ENCODE measurements at places on chromosomes 1 and 21. TPM values are rescaled to one million over a fixed set of nuclear protein-coding genes. Genes with fewer than 3 reads are reported as not detected.

The KIF17 gene
- 0.36 TPM for total RNA-seq

The REN gene
- total RNA-seq: not detected

The LRRC53 gene
- not detected for total RNA-seq

The BACH1 gene
- 189 TPM for total RNA-seq

DNA sequence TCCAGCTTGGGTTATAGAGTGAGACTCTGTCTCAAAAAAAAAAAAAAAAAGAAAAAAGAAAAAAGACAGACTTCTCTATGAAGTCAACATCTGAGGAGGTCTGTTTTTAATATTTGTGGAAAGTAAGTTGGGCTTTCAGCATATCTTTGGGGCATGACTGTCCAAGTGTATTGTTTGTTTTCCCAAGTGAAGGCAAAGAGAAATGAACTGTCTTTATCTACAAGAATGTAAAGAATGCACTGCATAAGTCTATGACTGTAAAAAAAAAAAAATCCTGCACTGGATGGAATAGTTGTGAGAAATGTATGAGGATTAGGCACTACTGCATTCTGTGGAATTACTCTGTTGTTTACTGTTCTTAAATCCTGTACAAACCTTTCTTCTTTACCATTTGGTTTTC is 45.6 kb upstream of the TMEM61 start:
- no peaks in the 10 kb centered on the region for H3K27me3 ChIP-seq
- no peaks in the 10 kb centered on the region for H3K36me3 ChIP-seq
- no peak overlapping the region for H3K4me3 ChIP-seq
- DNase-seq: peak; percentile 81
- peak overlapping the region; percentile 73 for H3K27ac ChIP-seq

DNA sequence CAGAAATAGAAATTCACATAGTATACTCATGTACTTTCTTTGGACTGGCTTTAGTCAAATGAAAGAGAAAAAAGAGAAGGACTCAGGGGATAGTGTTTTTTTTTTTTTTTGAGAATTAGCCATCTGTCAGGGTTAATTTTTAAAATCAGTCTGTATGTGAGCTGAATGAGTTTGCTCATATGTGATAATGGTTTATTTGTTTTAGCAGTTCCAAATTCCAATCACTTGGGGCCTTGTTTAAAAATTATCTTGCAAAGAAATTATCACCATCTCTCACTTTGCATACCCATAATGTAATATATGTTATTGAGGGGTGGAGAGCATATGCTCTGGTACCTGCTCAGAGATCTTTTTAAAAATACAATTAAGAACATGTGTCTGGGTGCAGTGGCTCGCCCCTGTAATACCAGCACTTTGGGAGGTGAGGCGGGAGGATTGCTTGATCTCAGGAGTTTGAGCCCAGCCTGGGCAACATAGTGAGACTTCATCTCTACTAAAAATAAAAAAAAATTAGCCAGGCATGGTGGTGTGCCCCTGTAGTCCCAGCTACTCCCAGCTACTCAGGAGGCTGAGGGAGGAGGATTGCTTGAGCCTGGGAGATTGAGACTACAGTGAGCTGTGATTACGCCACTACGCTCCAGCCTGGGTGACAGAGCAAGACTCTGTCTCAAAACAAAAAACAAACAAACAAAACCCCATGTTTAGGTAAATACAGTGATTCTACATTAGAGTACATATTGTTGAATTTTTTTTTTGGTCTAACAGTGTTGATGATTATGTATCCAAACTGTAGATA is 19.7 kb downstream of the GNAI3 start:
- no peak overlapping the region for H3K27ac ChIP-seq
- H3K36me3 ChIP-seq: no peaks in the 10 kb centered on the region
- DNase-seq: no peak
- no peaks in the 10 kb centered on the region for H3K27me3 ChIP-seq

- no peak overlapping the region for H3K4me3 ChIP-seq
- no peaks in the 10 kb centered on the region for H3K4me1 ChIP-seq
- H3K27me3 ChIP-seq: no peaks in the 10 kb centered on the region
- no peaks in the 10 kb centered on the region for H3K36me3 ChIP-seq
Observed at GRCh38 chr1:177872308-177872900, 97.5 kb downstream of the SEC16B start.

DNA sequence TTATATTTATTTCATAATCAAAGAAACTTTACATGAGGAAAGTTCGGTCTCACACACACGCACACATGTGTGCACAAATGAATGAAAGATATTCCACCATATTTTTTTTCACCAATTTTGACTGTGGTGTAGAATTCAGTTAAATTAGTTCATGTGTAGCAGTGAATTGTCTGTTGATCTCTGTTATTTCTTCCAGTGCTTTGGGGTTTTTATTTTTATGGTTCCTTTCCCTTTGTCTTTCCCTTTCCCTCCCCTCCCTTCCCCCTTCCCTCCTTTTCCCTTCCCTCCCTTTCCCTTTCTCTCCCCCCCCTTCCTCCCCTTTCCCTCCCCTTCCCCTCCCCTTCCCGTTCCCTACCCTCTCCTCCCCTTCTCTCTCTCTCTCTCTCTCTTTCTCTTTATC is 8.9 kb downstream of the RYR2 start:
- H3K27ac ChIP-seq: no peak overlapping the region
- no peak for DNase-seq
- no peaks in the 10 kb centered on the region for H3K36me3 ChIP-seq
- no peak overlapping the region for H3K4me3 ChIP-seq
- H3K4me1 ChIP-seq: no peaks in the 10 kb centered on the region

- no peaks in the 10 kb centered on the region for H3K27me3 ChIP-seq
- no peaks in the 10 kb centered on the region for H3K36me3 ChIP-seq
- H3K27ac ChIP-seq: peak overlapping the region; percentile 66
- H3K4me1 ChIP-seq: peaks cover 27% of the 10 kb centered on the region
- H3K4me3 ChIP-seq: no peak overlapping the region
Observed at GRCh38 chr1:97938285-97938642, 17.4 kb upstream of the DPYD start.

DNA sequence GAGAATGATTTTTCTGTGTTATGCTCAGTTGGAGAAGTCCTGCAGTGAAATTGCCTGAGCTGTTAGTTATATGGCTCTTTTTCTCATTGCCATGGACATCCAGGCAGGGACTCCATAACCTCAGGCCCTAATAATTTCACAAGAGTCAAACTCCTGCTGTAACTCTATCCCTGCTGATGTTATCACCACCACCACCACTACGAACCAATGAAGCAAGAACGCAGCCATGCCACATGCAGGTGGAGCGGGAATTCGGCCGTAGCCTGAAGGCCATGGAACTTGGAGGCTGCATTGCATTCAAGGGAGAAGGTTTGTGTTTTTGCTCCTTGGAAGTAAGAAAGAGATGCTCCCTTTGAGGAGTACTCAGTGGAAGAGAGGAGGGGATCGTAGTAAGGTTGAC is 16.8 kb upstream of the DLGAP3 start:
- DNase-seq: no peak
- H3K27ac ChIP-seq: no peak overlapping the region
- H3K36me3 ChIP-seq: no peaks in the 10 kb centered on the region
- H3K4me3 ChIP-seq: no peak overlapping the region
- H3K27me3 ChIP-seq: no peaks in the 10 kb centered on the region
- no peaks in the 10 kb centered on the region for H3K4me1 ChIP-seq

GRCh38 chr1:19744335-19744743 is 55.4 kb downstream of the TMCO4 start:
- H3K27ac ChIP-seq: no peak overlapping the region
- H3K36me3 ChIP-seq: peaks cover 12% of the 10 kb centered on the region
- no peak overlapping the region for H3K4me3 ChIP-seq
- no peaks in the 10 kb centered on the region for H3K27me3 ChIP-seq
- DNase-seq: peak; percentile 79
- no peaks in the 10 kb centered on the region for H3K4me1 ChIP-seq

GRCh38 chr1:6694121-6694713 is 7.4 kb downstream of the DNAJC11 start:
- no peak overlapping the region for H3K27ac ChIP-seq
- peaks cover 2% of the 10 kb centered on the region for H3K4me1 ChIP-seq
- no peaks in the 10 kb centered on the region for H3K27me3 ChIP-seq
- peak; percentile 36 for DNase-seq
- no peak overlapping the region for H3K4me3 ChIP-seq
- H3K36me3 ChIP-seq: peaks cover 3% of the 10 kb centered on the region

DNA sequence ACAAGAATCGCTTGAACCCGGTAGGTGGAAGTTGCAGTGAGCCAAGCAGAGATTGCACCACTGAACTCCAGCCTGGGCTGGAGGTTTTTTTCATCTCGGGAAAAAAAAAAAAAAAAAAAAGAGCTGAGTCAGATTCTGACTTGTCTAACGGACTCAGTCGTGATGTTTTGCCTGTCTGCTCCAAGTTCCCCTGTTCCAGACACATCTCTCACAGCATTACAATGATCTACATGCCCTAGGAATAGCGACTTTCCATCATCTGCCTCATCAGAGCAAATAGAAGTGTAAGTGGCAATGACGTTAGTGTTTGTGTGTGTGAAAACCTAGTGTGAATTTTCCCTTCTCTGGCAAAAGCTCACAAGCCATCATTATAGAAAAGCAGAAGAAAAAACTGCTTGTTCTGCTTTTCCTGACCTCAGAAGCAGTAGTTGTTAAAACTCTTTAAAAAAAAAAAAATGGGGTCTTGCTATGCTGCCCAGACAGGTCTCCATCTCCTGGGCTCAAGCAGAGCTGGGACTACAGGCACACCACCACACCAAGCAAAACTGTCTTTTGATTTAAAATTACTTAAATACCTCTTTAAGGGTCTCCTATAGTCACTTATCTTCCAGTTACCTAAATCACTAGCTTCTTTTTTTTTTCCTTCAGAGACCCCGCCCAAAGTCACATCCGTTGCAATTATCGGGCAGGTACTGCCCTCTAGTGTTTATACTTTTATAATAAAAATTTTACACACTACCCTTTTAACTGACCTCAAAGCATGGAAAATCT is 37.3 kb downstream of the PLEKHO1 start:
- peak overlapping the region; percentile 87 for H3K27ac ChIP-seq
- peak overlapping the region; percentile 60 for H3K4me3 ChIP-seq
- peaks cover 19% of the 10 kb centered on the region for H3K4me1 ChIP-seq

DNA sequence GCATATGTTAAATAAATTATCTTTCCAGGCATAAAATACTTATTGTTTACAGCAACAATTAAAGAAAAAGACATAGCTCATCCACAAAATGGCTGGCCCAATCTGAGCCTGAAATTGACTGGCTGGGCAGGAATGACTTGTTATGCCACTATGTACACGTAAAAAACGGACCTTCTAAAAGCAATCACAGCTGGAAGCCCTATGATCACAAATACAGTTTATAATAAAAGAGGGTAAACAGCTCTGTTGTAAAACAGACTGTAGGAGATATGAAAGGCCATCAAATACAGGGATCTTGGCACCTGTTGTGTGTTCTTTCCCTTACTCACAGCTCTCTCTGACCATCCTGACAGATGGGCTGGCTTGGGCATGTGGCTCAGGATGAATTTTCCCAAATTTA is 70.5 kb upstream of the DMRTA2 start:
- no peaks in the 10 kb centered on the region for H3K36me3 ChIP-seq
- H3K4me1 ChIP-seq: no peaks in the 10 kb centered on the region
- no peak for DNase-seq
- H3K27ac ChIP-seq: no peak overlapping the region

- no peaks in the 10 kb centered on the region for H3K27me3 ChIP-seq
- H3K36me3 ChIP-seq: no peaks in the 10 kb centered on the region
- no peak overlapping the region for H3K27ac ChIP-seq
- peaks cover 8% of the 10 kb centered on the region for H3K4me1 ChIP-seq
Observed at GRCh38 chr1:184626076-184627006, 128.3 kb downstream of the EDEM3 start.

DNA sequence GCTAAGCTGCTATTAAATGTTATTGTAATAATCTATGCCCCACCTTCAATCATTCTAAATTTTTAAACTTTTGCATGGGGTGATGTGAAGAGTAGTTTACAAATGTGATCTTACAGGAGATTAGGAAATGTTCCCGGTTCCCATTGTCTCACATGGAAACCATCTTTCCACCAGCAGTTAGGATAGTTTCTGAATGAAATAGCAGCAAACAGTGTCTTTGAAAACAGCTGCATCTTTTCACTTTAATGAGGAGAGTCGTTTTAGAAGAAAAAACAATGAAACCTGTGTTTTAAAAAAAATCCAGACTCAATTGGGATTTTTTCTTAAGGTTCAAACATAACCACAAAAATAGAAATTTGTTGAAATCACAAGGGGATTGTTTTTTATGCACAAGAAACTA is 134.2 kb downstream of the TLR5 start:
- H3K36me3 ChIP-seq: peaks cover 6% of the 10 kb centered on the region
- no peak for DNase-seq
- no peak overlapping the region for H3K27ac ChIP-seq

GRCh38 chr1:4485398-4485797 is 169.0 kb upstream of the AJAP1 start:
- H3K4me3 ChIP-seq: no peak overlapping the region
- H3K27me3 ChIP-seq: no peaks in the 10 kb centered on the region
